ENCODE measurements at places on chromosomes 3 and 15. TPM values are rescaled to one million over a fixed set of nuclear protein-coding genes. Genes with fewer than 3 reads are reported as not detected.

GRCh38 chr15:75597667-75598341, 18.7 kb upstream of the PTPN9 start:
- no peak for DNase-seq

DNA sequence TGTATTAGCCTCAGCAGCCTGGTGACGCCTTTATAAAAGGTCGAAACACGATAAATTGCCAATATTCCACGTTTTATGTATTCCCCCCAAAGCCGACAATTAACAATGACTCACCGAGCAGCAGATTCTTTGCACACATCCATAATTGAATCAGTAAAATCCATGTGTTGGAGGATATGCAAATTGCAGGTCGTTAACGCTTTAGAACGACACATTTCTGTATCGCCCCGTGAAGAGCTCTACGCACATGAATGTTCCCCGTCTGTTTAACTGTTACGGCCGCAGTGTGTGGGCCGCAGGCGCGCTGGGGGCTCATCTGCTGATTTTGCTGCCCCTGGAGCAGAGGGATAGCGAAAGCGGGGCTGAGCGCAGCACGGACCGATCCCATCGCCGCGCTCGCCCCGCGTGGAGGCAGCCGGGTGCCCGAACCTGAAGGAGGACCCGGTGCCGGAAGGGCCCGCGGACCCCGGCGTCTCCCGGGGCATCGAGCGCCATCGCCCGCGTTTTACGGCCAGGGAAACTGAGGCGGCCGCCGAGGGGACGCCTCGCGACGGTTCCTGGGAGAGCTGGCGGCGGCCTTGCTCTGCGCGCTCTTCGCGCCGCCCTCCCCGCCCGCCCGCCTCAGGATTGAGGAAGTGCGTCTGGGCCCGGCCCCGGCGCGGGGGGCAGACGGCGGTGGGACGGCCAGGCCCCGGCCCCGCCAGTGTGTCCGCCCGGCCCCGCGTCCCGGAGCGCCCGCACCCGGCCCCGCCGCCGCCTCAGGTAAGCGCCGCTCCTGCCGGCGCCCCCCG, at the start of gene LRRK1:
TSS of gene LRRK1 (plus strand) at position 668 of the 791 bp plus-strand sequence. CDS start 5,276 bp downstream, outside the sequence.
- no peak for DNase-seq

DNA sequence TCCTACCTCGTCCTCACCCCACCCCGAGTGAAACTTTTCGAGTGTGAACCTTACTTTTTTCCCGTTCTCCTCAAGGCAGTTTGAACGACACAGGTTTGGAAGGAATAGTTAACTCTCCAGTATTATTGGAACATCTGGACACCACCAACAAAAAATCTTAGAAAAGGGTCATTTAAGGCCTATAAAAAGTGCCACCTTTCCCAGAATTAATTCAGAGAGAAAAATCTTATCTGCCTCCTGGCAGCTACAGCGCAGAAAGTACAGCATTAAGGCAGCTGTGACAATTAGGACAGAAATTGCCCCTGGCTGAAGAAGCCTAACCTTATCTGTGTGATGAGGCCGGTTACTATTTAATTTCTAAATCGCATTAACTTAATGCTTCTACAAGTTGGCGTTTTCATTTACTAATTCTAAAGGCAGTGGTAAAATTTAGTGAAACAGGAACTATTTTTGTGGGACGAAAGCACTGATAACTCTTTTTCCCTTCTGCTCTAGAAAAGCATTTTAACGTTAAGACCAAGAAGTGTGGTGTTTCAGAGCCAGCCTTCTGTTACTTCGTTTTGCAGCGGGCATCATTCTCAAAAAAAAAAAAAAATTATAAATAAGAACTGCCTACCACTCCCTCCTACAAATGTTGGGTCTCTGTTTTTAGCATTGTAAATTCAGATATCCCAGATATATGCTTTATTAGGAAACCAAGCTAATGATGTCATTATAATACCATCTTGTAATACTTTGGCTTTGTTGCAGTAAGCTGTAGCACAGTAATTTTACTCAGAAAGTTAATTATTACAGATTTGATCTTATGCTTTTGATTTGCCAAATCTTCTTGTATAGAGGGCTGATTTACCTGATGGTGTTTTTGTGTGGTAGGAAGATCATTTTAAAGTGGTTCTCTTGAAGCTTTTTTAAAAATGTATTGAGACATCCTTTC, 1.4 kb downstream of the ATP11B start:
- no peak for DNase-seq

DNA sequence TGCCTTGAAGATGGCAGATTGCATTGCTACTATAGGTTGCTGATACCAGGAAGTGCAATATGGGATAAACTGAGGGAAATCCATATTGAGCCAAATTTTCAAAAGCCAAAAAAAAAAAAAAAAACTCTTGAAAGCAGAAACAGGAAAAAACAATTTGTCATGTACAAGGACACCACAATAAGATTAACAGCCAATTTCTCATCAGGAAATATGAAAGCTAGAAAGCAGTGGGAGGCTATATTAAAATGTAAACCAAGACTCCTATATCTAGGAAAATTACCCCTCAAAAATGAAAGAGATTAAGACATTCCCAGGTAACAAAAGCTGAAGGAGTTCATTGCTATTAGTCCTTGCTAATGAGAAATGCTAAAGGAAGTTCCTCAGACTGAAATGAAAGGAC, 462.8 kb upstream of the DPH6 start:
- no peak for DNase-seq

- no peak for DNase-seq
Observed at GRCh38 chr3:183148056-183148455, 14.5 kb downstream of the LAMP3 start.

GRCh38 chr15:52241489-52241888, 50.3 kb upstream of the GNB5 start:
- DNase-seq = no peak

DNA sequence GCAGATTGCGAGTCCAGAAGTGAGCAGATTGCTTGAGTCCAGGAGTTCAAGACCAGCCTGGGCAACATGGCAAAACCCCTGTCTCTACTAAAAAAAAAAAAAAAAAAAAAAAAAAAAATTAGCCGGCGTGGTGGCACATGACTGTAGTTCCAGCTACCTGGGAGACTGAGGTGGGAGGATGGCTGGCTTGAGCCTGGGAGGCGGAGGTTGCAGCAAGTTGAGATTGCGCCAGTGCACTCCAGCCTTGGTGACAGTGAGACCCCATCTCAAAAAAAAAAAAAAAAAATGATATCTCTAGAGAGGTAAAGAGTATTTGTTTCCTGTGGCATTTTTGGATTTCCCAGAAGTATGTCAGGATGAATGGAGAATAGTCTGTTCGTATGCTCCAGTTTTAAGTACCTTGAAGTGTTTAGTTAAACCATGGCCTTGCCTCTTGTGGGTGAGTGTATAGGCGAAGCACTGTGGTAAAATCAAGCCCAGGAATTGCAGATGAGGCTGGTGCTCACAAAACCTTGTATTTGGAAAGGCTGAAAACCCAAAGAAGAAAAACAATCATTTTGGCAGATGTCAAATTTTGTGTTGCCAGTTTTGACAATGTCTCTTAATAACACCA, 5.9 kb downstream of the CACNA1D start:
- no peak for DNase-seq

GRCh38 chr15:62749036-62749815, 293.3 kb upstream of the TPM1 start:
- no peak for DNase-seq

GRCh38 chr15:67805008-67805665, 20.2 kb upstream of the SKOR1 start:
- no peak for DNase-seq

- DNase-seq = no peak
Observed at GRCh38 chr3:191290311-191291025, 38.7 kb upstream of the CCDC50 start.

DNA sequence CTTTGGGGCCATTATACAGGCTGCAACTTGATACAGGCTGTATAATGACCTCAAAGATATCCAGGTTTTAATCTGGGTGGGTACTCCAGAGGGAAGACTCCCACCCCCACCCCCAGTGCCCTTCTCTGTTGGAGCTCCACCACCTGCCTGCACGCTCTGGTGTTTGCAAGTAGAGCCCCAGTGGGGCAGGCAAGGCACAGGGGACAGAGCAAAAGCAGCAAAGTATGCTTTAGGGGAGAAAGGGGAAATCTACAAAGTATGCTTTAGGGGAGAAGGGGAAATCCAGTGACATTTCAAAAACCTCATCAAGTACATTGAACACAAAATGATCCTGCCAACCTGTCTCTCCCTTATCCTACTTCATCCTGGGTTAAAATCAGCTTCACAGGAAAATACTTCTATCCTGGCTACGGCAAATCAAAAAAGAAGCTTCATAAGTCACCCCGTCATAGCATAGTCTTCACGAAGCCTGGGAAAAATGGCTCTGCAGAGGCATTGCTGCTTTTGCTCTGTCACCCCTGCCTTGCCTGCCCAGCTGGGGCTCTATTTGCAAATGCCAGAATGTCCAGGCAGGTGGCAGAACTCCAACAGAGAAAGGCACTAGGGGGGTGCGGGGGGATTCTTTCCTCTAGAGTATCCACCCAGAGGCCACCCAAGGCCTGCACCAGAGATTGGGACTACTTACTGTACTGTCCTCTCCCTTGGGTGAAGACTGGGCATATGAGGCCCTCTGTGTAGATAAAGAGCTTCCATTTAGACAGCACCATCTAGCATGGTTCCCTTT, 60.9 kb upstream of the ATP11B start:
- DNase-seq = no peak

The ACOX2 gene
- total RNA-seq = 1.0 TPM

The CLDN18 gene
- not detected for total RNA-seq

The NR1I2 gene
- 0.26 TPM for total RNA-seq
